ENCODE measurements at places on chromosomes 7 and 10.
A peak's percentile ranks its signal among the peaks of the same experiment; 100 is the strongest.

- no peak for DNase-seq
Measured at GRCh38 chr7:51679358-51679757, 362.7 kb upstream of the COBL start.

- DNase-seq, result peak; percentile 83
Measured at GRCh38 chr10:58963101-58963534, 213.3 kb upstream of the PHYHIPL start.

DNA sequence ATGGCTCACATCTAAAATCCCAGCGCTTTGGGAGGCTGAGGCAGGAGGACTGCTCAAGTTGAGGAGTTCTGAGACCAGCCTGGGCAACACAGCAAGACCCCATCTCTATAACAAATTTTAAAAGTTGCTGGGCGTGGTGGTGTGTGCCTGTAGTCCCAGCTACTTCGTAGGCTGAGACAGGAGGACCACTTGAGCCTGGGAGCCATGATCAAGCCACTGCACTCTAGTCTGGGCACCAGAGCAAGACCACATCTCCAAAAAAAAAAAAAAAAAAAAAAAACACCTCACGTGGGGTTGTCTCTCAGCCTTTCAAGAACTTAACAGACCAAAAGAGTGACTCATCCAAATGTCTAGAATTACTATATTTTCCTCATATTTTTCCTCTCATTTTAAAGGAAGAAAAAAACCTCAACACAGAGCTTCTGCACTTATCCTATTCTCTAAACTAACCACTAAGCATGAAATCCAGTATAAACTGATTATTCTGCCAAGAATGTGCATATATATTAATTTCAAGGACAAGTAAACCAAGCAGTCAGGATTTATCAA lies 46.3 kb downstream of the CUL2 start:
- DNase-seq, result no peak

DNA sequence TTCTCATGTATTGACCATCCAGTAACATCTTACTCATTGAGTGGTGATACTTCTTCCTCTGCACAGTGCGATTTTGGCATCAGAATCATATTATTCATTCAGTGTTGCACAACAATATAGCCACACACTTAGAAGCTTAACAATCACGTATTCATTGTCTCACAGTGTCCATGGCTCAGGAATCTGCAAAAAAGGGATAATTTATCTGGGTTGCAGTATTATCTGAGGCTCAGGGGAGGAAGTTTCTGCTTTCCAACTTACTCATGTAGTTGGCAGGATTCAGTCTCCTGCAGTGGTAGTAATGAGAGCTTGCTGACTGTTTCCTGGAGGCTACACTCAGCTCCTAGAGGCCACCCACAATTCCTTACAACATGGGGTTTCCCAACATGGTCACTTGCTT lies 803.6 kb downstream of the SORCS1 start:
- DNase-seq, result no peak

- no peak for DNase-seq
Measured at GRCh38 chr10:88110355-88110754, 246.9 kb downstream of the PTEN start.

DNA sequence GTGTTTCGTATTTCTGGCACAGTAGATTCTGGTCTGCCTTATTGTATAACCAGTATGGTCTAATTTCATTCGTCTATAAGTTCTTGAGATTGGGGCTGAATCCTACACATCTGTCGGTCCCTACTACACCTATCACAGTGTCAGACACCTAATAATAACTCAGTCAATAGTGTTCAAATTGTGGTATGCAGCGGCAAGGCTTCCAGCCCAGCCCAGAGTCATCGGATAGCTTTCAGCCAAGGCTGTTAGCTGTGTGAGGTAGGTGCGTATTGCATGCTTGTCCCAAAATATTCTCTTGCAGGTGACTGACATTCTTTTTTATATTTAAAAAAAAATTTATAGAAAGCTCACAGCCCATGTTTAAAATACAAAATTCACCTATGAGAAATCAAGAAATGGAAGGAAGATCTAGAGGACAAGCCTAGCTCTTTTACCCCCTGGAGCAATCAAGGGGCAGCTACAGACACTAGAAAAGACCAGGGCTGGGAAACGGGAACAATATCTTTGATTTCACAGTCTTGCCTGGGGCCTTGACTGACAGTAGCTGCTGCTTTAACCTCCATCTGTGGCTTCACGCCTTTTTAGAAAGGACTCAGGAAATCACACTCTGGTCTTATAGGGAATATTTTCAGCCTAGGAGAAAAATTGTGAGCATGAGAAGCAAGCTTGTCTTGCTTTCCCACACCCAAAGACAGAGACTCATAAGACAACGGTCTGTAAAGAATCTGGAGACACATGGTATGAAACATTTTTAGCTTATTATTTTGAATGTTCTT lies 9.5 kb upstream of the ASB4 start:
- DNase-seq, result peak; percentile 10

DNA sequence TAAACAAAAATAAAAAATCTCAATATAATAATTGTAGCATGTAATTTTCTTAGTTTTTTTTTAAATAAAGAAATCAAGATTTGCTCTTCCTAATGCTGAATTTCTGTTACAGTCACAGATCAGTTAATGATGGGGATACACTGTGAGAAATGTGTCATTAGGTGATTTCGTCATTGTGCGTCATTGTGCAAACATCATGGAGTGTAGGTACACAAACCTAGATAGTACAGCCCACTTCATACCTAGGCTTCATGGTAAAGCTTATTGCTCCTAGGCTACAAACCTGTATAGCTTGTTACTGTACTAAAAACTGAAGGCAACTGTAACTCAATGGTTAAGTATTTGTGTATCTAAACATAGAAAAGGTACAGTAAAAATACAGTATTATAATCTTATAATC lies 74.4 kb upstream of the LSM8 start:
- no peak for DNase-seq
